ENCODE measurements at places on chromosomes 1 and 21.
A peak's percentile ranks its signal among the peaks of the same experiment; 100 is the strongest.

DNA sequence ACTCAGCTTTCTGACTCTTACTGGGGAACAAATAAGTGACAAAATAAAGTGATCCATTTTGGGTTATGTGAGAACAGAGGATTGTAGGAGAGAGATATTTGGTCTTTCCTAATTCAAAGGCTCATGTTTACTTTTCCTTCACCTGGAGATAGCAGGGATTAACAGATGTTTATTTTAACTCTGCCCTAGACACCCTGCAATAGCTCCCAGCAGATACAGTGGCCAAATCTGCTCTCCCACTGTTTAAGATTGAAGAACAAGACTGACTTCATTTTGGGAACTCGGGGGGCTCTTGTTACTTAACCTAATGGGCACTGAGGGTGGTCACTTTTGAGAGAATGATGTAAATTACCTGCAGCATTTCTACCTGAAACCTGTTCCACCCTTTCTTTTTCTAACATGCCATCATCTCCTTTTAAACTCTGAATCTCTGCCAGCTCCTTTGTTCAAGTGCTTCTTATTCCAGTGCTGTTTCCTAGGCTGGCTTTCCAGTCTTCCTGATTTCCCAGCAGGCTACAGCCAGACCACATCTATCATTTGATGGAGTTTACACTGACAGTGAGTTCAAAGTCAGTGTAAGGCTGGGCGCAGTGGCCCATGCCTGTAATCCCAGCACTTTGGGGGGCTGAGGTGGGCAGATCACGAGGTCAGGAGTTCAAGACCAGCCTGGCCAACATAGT, 90.0 kb downstream of the SELENOF start:
- no peak for DNase-seq

GRCh38 chr1:1424707-1425106, 3.6 kb upstream of the ANKRD65 start:
- DNase-seq, result peak; percentile 74

- DNase-seq, result no peak
These were observed 36.6 kb upstream of the C1orf53 start for GRCh38 chr1:197865809-197866208.

GRCh38 chr1:39481289-39481688, 10.1 kb upstream of the BMP8A start:
- no peak for DNase-seq

GRCh38 chr1:2985067-2985561, 36.2 kb upstream of the ACTRT2 start:
- no peak for DNase-seq

DNA sequence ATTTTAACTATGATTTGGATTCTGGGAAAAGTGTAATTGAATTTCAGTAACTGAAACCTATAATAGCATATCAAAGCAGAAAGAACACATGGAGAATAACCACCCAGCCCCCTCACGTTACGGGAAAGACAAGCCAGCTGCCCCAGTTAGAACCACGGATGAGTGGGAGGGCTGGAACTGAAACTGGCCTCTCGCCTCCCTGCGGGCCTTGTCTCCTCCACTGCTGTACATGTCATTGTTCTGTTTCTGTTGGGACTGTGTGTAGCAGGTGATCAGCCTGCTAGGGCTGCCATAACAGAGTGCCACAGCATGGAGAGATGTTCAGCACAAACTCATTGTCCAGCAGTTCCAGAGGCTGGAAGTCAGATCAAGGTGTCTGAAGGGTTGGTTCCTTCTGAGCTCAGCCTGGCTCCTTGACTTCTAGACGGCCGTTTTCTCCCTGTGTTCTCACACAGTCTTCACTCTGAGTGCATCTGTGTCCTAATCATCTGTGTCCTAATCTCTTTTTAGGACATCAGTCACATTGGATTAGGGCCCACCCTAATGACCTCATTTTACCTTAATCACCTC, 52.4 kb downstream of the MAP3K21 start:
- no peak for DNase-seq

DNA sequence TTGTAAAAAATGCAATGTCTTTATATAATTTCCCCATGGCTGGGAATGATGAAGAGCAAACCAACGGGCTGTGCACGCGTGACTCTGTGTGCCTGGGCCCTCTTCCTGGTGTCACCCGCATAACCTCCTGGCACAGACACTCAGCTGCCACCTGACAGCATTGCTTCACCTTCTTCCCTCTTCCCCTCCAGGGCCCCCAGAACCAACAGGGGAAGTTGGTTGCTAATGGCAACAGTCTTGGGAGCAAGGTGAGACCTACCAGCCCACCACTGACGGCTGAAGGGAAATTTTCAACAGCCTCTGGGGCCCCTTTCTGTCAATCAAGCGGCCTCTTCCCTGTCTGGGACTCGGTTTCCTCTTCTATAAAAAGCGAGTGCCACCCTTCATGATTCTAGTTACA, 33.2 kb downstream of the SSBP3 start:
- no peak for DNase-seq

- peak; percentile 58 for DNase-seq
These were observed 18.5 kb downstream of the SERTAD4 start for GRCh38 chr1:210250998-210251679.

- no peak for DNase-seq
These were observed 151.7 kb downstream of the LYPLAL1 start for GRCh38 chr1:219325368-219325742.

DNA sequence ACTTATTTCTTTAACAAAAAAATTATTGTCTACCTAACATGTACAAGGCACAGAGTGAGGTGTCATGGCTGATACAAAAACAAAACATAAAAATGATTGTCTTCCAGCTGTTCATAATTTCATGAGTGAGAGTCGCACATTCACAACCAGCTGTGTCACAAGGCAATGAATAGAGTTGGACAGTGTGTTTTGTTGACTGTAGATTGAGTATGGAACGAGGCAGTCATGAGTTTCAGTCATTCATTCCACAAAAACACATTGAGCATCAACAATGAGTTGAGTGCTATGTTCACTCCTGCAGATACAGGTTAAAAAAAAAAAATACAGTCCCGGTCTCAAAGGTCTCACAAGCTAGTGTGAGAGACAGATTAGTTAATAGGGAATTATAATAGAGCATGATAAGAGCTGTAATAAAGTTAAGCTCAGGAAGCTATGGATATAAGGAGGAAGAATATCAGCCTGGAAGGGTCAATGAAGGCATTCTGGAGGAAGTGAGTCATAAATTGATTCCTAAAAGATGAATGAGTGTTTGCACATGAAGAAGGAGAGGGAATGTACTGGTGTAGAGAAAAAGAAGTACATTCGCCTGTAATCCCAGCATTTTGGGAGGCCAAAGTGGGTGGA, 47.8 kb upstream of the ARHGAP29 start:
- DNase-seq, result no peak

DNA sequence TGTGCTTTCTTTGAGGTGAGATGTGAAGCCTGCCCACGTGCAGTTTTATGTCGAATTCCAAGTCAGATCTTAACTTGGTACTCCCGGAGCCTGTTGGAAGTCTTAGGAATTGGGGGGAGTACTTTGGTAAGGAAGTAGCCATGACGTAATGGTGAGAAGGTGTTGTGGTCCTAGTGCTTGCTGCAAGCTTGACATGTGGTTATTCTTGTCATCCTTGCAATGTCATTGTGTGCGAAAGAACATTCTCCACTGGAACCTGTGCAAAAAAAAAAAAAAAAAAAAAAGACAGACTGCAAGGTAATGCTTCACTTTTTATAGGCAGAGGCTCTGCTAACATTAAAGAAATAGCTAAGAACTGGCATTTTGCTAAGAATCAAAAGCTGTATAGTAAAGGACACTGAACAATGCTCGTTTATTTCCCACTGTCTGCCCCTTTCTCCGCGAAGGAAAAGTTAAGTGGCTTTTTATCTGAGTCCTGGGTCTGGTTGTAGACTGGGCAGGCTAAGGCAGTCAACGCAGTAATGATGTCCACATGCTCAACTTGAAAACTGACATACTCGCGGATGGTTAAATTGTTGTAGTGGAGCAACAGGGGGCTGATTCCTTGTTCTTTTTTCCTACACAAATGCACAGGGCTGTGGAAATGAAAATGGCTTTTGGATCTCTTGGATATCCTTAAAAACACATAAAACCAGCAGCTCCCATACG, 2.1 kb downstream of the KAZN start:
- DNase-seq, result no peak

GRCh38 chr1:2611031-2611501, 21.8 kb downstream of the MMEL1 start:
- DNase-seq, result peak; percentile 3

DNA sequence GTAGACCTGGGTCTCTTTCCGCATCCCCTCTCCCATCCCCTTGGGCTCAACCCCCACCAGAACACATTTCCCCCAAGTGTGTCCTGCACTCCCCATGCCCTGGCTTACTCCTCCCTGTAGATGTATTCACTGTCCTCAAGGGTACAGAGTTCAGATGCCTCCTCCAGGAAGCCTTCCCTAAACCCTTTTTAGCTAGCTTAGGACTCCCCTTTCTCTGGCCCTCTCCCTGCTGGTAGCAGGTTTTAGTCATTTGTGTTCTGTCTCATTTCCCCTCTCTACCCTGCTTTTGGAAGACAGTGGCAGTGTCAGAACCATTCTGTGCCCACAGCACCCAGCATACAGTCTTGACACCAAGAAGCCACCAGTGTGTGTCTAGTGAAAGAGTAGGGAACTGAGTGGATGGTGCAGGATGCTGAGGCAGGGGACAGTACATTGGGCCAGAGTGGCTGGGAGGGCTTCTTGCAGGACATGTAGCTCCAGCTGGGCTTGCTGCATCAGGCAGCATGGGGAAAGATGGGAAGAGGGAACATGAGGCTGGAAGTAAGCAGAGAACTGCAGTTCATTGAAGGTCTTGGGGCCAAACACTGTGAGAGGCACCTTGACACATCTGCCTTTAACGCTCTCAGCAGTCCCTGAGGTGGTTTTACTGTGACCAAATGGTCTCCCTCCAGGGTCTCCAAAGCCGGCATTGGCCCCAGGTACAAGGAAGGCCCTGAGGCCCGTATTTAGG, 2.5 kb downstream of the FOXO6 start:
- no peak for DNase-seq

DNA sequence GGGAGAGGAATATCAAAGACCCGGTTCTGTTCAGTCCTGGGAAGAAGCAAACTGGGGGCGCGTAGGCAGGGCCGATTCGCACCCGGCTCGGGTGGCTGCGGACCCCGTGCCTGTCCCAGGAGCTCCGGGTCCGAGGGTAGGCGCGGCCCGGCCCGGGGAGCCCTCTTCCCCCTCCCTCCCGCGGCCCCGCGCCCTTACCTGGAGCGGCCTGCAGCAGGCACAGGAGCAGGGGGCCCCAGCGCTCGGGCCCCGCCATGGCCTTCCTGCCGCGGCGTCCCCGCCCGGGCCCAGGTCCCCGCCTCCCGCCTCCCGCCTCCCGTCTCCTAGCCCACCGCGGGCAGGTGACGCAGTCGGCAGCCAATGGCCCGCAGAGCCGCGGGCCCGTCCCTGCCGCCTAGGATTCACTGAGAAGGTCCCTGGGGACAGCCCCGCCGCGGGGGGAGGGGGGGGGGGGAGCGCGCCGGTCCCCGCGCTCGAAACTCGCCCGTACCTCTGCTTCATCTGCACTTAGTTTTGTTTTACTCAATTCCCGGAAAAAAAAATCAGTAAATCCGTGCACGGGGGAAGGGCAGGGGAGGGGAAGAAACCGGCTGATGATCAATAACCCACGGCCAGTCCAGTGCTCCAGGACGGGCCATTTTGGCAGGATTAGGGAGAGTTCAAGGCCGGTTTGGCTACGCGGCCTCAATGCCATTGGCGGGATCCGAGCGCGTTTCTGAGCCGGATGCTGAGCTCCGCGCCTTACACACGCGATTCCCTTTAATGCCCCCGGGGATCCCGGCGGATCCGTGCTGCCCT, at the start of gene IFNLR1:
TSS of gene IFNLR1 (minus strand) at position 297 of the 798 bp plus-strand sequence. CDS start at position 256, 41 bp downstream.
- peak; percentile 31 for DNase-seq

GRCh38 chr1:225830841-225831240, 20.9 kb downstream of the EPHX1 start:
- DNase-seq, result no peak

GRCh38 chr1:239840790-239841189, 250.9 kb upstream of the FMN2 start:
- no peak for DNase-seq

DNA sequence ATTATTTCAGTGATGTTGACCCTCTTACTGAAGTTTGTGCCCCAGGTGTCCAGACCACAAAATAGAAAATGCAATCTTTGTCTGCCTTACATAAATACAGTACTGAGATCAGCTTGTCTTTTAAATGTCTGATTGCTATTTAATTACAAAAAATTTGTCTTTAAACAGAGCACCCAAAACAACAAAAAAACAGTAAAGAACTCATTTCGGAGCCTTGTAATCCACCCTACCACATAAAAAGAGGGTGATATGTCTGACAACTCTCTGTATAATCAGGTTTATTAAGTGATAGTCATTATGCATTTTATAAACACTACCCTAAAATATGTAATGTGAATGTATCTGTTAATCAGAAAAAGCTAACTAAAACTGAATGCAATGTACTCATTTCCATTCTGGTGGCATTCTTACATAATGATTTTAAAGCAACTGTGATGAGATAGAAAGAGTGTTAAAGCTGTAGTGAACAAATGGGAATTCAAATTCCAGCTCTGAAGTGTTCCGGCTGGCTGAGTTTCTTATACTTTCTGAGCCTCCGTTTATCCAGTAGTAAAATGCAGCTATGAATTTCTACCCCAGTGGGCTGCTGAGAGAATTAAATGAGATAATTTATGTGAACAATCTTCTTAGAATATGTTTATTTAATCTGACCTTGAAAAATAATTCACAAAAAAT, 486.6 kb downstream of the USP25 start:
- no peak for DNase-seq

DNA sequence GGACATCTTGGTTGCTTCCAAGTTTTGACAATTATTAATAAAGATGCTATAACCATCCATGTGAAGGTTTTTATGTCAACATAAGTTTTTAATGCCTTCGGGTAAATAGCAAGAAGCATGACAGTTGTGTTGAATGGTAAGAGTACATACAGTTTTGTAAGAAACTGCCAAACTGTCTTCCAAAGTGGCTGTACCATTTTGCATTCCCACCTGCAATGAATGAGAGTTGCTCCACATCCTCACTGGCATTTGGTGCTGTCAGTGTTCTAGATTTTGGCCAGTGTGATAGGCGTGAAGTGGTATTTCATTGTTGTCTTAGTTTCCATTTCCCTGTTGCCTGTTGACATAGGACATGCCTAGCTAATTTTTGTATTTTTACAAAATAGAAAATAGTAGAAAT, 45.4 kb downstream of the CD58 start:
- DNase-seq, result no peak

DNA sequence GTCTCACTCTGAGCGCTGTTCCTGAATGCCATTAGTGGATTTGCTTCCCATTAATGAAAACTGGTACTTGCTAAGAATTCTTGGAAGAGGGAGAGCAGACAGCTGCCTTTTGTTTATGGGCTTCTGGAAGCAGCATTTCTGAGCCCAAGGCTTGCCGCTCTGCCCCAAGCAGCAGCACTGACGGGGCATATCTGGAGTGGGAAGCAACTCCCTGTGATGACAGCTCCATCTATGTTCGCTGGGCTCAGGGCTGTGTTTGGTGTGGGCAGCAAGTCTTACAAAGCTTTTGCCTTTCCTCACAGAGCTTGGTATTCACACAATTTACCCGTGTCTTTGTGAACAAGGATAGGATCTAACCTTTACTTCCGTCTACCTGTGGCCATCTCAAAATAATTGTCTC, 72.2 kb downstream of the DDX20 start:
- DNase-seq, result no peak

Data from trophoblast cell (in vitro differentiated cells and primary cell).